ENCODE measurements at places on chromosomes 5 and 9.
A peak's percentile ranks its signal among the peaks of the same experiment; 100 is the strongest.

GRCh38 chr5:174617910-174618309 lies 106.5 kb upstream of the MSX2 start:
- DNase-seq, result no peak

GRCh38 chr9:76271755-76272154 lies 122.5 kb downstream of the RFK start:
- DNase-seq, result no peak

DNA sequence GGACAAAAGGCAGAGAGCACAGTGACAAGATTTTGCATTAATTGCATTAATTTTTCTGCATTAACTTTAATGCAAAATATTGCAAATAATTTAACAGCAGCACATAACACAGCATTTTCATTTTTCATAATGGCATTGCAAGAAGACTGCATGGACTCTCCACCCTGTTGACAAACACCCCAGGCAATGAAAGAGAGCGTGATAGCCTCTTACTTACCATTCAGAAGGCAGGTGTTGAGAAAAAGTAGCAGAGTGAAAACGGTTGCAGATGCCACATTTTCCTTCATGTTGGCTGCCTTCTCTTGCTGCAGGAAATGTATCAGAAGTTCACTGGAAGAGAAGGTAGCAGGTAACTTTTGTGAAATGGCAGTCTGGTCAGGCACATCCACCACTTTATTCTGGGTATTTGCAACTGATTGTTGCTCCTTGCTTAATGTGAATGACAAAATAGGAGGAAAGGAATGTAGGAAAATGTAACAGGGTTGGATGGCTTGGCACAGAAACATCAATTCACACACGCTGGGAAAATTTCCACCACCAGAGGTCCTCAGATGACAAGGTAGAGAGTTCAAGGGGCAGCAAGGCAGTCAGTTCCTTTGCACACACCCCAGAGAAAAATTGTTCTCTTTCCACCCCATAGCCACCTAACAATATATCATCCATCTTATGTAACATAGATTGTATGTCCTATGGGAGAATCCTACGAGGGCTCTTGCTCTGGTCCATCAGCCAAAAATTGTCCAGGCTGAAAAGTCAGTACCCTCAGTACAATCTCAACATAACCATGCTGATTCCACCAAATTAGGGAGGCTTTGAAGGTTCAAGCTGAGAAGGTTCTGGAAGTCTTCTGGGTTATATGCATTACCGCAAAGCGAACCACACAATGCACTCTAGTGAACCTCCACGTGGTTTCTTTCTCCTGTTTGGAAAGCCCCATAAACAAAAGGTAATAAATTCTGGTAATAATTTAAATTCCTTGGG lies 41.9 kb upstream of the AGXT2 start:
- DNase-seq, result peak; percentile 6

DNA sequence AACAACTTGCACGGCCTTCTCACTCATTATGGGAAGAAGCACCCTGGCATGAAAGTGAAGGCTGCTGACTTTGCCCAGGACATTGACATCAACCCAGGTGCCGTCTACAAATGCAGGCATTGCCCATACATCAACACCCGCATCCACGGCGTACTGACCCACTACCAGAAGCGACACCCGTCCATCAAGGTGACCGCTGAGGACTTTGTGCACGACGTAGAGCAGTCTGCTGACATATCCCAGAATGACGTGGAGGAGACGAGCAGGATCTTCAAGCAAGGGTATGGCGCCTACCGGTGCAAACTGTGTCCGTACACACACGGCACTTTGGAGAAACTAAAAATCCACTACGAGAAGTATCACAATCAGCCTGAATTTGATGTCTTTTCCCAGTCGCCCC lies 65.4 kb downstream of the ZNF462 start:
- no peak for DNase-seq

DNA sequence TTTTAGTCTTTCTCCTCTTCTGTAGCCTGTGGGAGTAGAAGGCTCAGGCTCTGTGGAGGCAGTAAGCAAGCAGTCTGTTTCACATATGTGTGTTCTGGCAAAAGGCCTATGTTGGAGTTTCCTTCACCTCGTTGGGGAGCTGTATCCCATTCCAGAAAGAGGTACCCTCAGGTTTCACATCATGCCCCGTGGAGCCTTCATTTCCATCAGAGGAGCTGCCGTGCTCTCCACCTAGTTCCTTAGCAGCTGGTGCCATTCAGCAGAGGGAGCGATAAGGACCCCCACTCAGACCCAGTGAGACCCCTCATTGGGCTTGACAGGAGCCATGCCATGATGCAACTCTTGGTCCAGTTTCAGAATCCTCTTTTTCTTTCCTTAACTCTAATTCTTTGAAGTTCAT lies 50.6 kb upstream of the ANGPTL2 start:
- DNase-seq, result no peak

DNA sequence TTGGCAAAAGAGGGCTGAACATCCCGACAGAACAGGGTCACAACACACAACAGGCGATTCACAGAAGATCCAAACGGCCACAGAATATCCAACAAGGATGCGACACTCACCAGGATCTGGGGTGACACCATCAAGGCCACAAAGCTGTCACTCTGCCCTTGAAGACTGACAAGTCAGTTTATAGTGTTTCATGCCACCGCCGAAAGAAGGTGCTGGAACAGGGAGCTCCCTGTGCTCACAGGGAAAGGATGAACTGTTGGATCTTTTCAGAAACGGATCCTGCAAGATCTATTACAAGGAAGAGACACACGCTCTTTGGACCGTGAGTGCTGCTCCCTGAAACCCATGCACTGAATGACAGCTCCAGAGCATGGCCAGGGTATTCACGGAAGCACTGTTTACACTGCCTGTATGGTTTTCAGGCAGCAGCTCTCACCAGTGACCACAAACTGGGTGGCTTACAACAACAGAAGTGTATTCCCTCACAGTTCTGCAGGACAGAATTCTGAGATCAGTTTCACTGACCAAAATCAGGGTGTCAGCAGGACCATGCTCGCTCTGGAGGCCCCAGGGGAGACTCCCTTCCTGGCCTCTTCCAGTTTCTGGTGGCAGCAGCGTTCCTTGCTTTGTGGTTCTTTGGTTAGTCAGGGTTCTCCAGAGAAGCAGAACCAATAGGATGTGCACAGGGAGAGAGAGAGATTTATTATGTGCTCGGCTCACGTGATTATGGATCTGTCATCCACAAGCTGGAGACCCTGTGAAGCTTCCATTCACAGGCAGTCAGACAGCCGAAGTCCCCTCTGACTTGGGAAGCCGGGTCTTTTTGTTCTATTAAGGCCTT lies 52.8 kb downstream of the SEMA4D start:
- no peak for DNase-seq

GRCh38 chr5:163310997-163311396 lies 126.4 kb upstream of the CCNG1 start:
- no peak for DNase-seq

GRCh38 chr5:122844136-122844909 lies 1.1 kb upstream of the SNX24 start:
- no peak for DNase-seq

GRCh38 chr9:138104251-138105122 lies 226.9 kb downstream of the CACNA1B start:
- no peak for DNase-seq

DNA sequence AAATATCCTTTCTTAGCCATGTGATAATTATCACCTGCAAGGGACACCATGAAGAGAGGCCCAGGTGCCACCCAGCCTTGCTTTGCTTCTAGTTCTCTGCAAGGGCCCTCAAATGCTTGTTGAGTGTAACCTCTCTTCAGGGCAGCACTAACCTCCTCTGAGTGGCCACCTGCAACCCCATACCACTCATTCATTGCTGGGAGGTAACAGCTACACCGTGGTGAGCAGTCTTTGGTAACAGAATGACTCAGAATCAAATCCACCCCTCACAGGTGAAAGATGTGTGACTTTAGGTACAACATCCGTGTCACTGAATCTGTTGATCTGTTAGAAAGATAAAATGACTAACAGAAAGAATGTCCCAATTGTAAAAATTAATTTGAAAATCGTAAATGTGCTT lies 365.1 kb upstream of the TRPC7 start:
- DNase-seq, result no peak

DNA sequence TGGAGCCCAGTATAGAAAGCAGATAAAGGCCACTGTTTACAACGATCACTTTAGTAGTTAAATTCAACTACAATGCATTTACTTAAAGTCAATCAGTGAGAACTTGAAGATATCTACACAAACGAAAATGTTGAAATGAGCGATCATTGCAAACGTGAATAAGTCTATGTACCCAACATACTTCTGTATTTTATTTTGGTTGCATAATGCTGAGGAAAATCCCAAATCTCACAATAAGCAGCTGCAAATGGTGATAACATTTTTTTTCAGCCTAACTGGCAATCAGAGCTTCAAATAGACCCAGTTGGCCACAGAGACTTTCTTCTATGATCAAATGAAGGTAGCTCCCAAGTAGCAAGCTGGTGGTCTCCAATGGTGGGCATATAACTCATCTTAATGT lies 32.1 kb downstream of the PDGFRB start:
- DNase-seq, result no peak

DNA sequence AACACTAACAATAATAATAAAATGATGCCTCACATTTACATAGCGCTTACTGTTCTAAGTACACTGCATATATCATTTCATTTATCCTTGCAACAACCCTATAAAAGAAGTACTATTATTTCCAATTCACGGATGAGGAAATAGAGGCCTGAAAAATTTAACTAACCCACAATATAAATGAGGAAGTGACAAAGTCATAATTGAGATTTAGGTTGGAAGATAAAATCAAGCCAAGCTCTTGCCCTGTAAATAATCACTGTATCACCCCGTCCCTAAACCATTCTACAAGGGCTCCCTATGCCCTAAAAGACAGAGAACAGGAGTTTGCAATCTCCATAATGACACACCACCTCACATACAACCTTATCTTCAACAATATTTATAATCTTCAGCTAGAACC lies 49.6 kb downstream of the STRBP start:
- no peak for DNase-seq

DNA sequence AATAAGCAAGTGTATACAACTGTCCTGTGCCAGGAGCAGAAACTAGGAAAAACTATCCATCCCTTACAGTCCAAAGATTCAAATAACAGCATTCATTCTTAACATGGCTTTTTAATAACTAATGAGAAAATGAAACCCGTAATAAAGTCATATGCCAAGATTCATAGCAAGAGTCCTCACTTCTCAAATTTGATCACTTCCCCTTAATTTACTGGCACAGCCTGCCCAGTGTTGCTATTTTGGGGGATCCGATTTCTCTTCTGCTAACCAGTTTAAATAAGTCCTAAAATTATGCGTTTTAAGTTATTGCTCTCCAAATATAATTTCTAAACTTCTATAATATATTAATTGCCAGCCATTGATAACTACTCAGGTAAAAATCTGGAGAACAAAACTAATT lies 177.0 kb upstream of the PTGER4 start:
- DNase-seq, result no peak

- no peak for DNase-seq
These were observed 3.2 kb downstream of the DOLPP1 start for GRCh38 chr9:129084087-129084486.

DNA sequence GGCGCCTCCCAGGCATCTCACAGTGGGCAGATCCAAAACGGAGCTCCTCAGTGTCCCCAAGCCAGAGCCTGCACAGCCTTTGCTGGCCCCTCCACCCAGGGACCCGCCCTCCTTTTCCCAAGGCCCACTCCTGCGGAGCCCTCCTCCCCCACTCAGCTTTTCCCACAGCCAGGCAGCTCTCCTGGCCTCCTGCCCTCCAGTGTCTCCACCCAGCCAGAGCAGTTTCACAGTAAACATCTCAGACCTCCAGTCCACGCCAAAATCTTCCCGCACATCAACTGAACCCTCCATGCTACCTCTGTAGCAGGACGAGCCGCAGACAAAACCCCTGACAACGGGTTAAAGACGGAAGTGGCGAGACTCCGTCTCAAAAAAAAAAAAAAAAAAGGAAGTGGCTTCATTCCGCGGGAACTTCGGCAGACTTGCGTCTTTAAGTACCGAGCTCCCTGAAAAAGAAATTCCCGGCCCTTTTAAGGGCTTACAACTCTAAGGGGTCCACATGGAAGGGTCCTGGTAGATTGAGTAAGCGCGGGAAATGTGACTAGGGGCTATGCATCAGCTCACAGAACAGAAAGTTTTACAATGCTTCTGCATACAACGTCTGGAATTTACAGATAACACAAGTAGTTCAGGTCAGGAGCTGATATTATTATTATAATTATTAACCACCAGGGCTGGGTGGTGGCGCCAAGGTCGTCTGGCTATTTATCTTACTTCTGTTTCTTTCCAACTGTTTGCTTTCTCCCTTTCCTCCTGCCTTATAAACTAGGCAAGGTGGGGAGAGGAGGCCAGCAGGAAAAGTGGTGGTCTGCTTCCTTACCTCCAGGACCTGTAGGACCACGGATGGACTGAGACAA lies 11.4 kb upstream of the GRIN1 start:
- no peak for DNase-seq

- no peak for DNase-seq
These were observed 13.6 kb upstream of the LMNB1 start for GRCh38 chr5:126763371-126763770.

GRCh38 chr9:14190240-14190639 lies 123.7 kb downstream of the NFIB start:
- DNase-seq, result no peak

- no peak for DNase-seq
These were observed 678.7 kb downstream of the MAT2B start for GRCh38 chr5:164184158-164184557.

GRCh38 chr5:62328772-62329491 lies 22.9 kb downstream of the KIF2A start:
- DNase-seq, result no peak

- DNase-seq, result no peak
These were observed 152.5 kb downstream of the MACROH2A1 start for GRCh38 chr5:135246605-135246922.

- no peak for DNase-seq
These were observed 134.8 kb downstream of the UGCG start for GRCh38 chr9:112031400-112031799.

DNA sequence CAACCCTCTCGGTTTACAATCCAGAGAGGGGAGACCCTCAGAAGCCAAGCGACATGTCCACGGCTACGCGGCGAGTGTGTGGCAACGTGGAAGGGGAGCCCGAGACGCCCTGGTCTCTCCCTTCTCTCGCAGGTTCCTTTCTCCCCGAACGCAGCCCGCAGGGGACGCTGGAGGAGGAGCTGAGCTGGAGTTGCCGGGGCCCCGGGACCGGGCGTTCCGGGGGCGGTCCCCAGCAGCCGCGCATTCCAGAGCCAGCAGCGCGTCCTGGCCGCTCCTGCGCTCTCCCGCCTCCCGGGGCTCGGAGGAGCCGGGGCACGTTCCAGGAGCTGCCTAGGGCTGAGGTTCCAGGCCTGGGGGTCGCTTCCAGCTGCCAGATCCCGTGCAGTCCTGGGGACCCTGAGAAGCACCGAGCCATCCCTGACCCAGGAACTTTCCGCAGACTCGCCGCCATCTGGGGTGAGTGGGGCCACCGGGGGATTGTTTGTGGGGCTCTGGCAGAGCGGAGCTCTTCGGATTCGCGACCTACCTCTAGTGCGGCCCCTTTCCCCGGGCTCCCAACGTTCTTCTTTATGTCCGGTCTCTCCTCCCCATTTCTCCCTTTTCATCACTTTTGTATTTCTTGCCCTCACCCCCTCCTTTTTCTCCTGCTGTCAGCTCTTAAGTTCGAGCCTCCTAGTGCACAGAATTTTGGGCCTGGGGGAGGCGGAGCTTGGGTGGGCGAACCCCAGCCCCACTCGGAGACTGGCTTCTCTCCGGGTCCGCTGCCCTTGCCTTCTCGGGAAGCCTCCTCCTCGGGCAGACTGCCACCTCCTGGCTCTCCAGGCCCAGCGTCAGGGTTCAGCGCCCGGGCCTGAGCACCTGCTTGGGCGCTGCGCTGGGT lies at the start of gene SMIM3:
TSS of gene SMIM3 (plus strand) at position 241 of the 880 bp plus-strand sequence. CDS start 16,684 bp downstream, outside the sequence.
- peak; percentile 35 for DNase-seq
